ENCODE measurements at places on chromosomes 1 and 21. TPM values are rescaled to one million over a fixed set of nuclear protein-coding genes. Genes with fewer than 3 reads are reported as not detected.

DNA sequence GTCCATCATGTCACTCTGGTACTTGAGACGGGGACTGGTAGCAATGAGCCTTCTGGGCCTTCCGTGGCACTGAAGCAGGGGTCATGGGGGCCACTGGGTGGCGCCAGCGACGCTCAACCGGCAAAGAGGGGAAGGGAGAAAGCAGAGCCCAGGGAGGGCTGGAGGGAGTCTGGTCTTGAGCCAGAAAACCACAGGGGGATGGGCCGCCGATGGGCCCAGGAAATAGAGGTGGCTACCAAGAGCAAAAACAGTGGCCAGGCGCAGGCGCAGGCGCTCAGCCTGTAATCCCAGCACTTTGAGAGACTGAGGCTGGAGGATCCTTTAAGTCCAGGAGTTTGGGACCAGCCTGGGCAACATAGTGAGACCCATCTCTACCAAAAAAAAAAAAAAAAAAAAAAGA lies 21.8 kb downstream of the EXOC8 start:
- no peak overlapping the region for H3K4me3 ChIP-seq
- no peaks in the 10 kb centered on the region for H3K27me3 ChIP-seq
- no peaks in the 10 kb centered on the region for H3K4me1 ChIP-seq
- H3K27ac ChIP-seq, result no peak overlapping the region

GRCh38 chr1:6971048-6971447 lies 185.8 kb downstream of the CAMTA1 start:
- peaks cover 10% of the 10 kb centered on the region for H3K27me3 ChIP-seq
- H3K36me3 ChIP-seq, result no peaks in the 10 kb centered on the region
- no peak overlapping the region for H3K27ac ChIP-seq
- no peak for DNase-seq

GRCh38 chr1:155809088-155809487 lies 47.9 kb downstream of the GON4L start:
- H3K4me1 ChIP-seq, result no peaks in the 10 kb centered on the region
- H3K27me3 ChIP-seq, result no peaks in the 10 kb centered on the region
- H3K36me3 ChIP-seq, result no peaks in the 10 kb centered on the region
- DNase-seq, result no peak

- no peak overlapping the region for H3K27ac ChIP-seq
- H3K27me3 ChIP-seq, result no peaks in the 10 kb centered on the region
- no peak for DNase-seq
- peaks cover 8% of the 10 kb centered on the region for H3K36me3 ChIP-seq
- no peak overlapping the region for H3K4me3 ChIP-seq
Observed at GRCh38 chr1:204224655-204225054, 10.9 kb upstream of the GOLT1A start.

DNA sequence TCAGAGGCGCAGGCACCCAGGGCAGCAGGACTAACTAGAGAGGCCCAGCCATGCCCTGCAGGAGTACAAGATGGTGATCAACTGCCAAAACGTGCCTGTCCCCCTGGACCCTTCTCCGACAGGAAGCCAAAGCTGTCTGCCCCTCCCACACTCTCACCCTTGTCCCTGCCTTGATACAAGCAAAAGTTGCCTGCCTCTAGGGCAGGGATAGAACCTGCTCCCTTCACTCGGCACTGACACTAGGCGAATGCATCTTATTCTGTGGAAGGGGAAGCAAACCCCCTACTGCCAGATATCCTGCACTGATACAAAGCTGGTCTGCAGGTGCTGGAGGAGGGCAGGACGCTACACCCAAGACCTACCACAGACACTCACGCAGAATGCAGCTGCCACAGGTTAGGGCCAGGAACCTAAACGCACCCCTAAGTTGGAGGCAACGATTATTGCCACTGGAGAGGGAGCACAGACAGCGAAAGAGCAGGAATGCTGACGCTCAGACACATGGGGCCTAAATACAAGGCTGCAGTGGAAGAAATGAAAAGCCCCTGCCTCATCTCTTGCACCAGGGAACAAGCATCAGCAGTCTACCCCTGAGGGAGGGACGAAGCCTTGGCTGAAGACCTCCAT lies 3.7 kb downstream of the TARBP1 start:
- H3K36me3 ChIP-seq, result no peaks in the 10 kb centered on the region
- no peak for DNase-seq
- no peaks in the 10 kb centered on the region for H3K4me1 ChIP-seq
- H3K27ac ChIP-seq, result no peak overlapping the region
- H3K27me3 ChIP-seq, result no peaks in the 10 kb centered on the region

- no peak overlapping the region for H3K27ac ChIP-seq
- H3K4me3 ChIP-seq, result no peak overlapping the region
- no peaks in the 10 kb centered on the region for H3K27me3 ChIP-seq
- no peak for DNase-seq
- H3K36me3 ChIP-seq, result no peaks in the 10 kb centered on the region
Observed at GRCh38 chr1:47405697-47406096, 10.4 kb upstream of the FOXE3 start.

DNA sequence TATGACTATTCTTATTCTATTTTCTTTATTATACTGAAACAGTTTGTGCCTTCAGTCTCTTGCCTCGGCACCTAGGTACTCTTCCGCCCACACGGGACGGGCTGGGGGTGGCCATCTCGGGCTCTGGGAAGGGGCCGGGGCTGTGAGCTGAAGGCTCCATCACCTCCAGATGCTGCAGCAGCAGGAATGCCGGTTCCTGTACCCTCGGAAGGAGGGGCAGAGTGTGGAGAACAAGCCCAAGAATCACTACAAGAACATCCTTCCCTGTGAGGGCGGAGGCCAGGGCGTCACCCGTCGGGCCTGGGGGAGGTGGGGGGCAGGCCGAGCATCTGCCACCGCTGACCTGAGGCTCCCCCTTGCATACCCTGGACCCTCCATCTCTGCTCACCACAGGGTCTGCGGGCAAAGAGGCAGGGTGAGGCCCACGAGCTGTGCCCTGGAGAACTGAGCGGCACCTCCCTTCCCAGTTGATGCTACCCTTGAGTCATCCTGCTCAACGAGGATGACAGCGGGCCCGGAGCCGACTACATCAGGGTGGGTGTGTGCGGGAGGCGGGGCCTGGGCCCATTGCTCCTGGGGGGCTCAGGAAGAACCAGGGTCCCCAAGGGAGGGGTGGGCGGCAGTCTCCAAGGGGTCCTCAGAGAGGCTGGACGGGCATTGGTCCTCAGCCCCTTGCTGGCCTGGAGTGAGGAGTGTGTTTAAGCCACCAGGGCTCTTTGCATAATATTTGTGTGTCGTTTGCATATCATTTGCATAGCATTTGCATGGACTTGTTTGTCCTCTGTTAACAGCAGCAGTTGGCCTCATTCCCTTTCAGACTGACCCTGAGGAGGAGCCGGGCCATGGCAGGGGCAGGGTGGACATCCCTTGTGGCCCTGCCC lies 7.5 kb downstream of the RNF223 start:
- H3K27ac ChIP-seq, result no peak overlapping the region
- DNase-seq, result no peak
- H3K4me3 ChIP-seq, result no peak overlapping the region
- peaks cover 3% of the 10 kb centered on the region for H3K27me3 ChIP-seq
- peaks cover 6% of the 10 kb centered on the region for H3K4me1 ChIP-seq

The HCRTR1 gene
- not detected for total RNA-seq
